Activated effector memory CD4-positive, alpha-beta T cell treated with Interleukin-2 at 50 U/mL for 16 hours (primary cell): ENCODE measurements at places on chromosomes 5 and 9.

- DNase-seq = no peak
These were observed 681.5 kb upstream of the ACO1 start for GRCh38 chr9:31702957-31703356.

DNA sequence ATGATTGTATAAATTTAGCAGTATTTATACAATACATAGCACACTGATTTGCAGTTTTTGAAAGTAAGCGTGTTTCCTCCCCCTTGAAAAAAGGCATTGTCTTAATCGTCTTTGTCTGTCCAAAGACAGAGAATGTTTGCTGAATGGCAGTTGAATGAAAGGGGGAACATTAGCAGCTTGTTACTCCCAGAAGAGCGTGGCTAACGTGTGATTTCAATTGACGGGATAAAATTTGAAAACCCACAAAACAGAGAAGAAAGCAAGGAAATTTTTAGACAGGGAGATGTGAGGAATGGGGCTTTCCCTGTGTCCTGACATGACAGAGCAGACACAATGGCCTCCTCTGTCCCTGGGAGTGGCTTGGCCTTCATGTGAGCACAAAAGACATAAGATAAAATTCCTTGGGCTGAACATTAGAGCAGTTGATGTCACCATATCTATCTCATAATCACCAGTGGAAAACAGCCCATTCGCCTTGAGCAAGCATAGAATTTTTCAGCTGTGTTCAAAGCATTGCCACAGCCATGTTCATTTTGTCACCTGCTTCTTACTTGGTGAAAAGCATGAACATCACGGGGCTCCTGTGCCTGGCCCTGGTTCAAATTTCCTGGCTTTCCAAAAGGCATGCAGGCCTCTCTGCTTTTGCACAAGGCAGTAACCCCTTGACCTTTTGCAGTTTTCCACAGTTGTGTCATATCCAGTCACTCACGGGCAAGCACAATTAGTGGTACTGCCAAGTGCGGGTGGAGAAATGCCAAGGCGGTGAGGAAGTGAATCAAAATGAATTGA lies 126.9 kb downstream of the TLE1 start:
- DNase-seq = no peak

DNA sequence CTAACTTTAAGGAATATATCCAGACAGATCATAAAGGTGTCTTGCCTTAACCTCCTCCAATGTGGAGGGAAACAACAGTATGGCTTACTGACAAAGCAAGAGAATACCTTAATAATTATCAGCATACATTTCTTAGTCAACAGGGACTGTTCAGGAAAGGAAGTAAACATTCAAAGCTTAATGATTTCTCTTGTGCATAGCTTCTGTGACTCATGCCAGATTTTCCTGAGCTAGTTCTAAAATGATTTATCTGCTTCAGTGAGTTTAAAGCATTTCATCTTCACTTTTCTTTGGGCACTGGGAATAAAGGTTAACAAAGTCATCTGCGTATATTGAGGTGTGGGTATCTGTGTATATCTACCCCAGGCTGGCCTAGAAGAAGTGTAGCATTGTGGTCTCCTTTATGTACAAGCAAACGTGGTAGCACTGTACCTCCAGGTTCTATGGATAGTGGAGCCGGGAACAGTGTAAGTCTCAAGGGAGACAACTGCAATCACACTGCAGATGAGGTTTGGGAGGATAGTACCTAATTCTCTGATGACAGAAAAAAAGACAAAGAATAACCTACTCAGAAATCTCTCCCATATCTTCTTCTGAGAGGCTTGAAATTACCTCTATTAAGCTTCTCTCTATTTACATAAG lies 284.1 kb downstream of the HCN1 start:
- no peak for DNase-seq

GRCh38 chr5:16665601-16666000 lies 48.8 kb upstream of the RETREG1 start:
- DNase-seq = no peak

DNA sequence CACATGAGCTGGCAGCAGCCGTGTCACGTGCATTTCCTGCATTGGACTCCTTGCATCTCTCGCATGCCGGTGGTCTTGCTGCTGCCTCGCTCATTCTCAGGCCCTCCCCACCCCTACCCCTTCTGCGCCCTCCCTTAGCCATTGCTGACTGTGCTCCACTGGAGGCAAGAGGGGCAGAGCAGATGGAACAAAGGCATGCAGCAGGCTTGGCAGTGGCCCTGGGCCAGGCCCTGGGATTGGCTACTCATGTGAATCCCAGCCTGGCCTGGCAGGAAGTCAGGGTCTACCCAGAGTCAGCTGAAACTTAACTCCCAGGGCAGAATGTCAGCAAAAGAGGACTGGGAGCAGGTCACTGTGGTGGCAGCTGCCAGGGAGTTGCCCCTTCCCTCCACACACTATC lies 62.3 kb downstream of the TSTD2 start:
- DNase-seq = no peak

GRCh38 chr5:124402144-124402581 lies 344.3 kb downstream of the ZNF608 start:
- DNase-seq = no peak

- no peak for DNase-seq
These were observed 30.1 kb downstream of the PRKACG start for GRCh38 chr9:68983522-68984424.

DNA sequence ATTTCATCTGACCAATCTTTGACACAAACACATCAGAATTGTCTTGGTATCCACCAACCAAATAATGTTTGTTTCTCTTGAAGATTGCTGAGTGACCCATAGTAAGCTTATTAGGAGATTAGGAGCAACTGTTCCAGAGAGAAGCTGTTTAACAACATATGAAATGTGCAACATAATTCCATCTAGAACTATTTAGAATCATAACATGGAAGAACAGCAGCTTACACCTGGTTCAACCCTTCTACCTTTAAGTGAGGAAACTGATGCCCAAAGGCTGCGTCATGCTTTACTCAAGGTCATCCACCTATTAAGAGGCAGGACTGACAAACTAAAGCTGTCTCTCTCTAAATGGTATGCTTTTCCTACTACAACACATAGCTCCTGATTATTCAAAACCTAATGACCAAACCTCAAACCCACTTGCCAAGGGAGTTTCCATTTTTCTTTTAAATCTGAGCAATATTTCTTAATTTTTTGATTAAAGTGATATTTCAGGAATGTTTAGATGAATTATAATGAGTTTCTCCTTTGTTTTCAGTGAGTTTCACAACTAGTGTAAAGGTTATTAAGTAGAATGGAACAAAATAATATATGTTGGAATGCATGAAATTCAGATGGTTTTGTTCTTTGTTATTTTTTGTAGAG lies 545.9 kb downstream of the RAB3C start:
- no peak for DNase-seq

DNA sequence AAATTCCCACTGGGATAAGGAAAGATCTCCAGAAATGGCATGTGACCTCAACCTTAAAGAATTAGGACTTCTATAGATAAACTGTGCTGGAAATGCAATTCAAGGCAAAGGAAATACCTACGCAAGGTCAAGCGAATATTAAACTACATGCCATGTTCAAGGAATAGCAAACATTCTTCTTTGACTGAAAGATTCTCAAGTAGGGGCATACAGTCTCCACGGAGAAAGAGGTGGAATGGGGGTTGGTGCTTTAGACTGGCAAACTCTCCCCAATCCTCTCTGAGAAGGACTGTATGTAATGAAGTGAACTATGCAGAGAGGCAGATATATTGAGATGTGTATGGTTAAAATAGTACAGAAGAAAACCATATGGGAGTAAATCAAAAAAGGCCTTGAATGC lies 6.1 kb downstream of the RICTOR start:
- no peak for DNase-seq

GRCh38 chr9:83047839-83048775 lies 14.8 kb downstream of the RASEF start:
- DNase-seq = no peak

DNA sequence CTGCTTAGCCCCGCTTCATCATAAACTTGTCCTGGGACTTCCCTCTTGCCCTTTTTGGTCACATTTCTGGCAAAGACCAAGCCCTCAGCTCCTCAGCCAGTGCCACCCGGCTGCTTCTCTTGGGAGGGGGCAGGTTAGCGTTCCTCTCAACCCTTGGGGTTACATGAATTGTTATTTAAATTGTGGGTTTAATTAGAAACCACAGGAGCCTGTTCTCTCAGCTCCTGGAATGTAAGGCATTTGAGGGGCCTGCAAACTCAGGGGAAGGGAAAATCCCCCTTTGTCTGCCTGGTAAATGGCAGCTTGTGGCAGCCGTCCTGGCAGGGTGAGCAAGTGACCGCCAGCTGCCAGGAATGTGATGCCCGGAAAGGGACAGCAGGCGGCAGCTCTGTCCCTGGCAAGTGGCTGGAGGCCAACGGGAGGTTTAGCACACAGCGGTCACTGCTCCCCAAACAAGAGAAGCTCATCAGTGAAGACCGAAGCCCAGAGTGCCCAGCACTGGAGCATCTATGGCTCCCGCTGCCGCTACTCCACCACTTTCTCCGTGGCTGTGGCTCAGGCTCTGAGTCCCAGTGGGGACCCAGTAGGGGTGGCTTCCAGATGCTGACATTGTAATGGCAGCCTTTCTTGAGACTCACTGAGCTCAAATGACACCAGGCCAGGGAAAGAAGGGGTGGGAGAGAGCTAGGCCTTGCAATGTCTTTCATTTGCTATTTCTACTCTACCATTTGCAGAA lies 51.7 kb downstream of the SHB start:
- DNase-seq = no peak
